GM23338 (cell line): ENCODE measurements at places on chromosomes 7 and 10. TPM values are rescaled to one million over a fixed set of nuclear protein-coding genes. Genes with fewer than 3 reads are reported as not detected.

- H3K36me3 ChIP-seq, result no peaks in the 10 kb centered on the region
- H3K27ac ChIP-seq, result no peak overlapping the region
- no peak for DNase-seq
- no peak overlapping the region for H3K4me3 ChIP-seq
- H3K27me3 ChIP-seq, result no peaks in the 10 kb centered on the region
- no peaks in the 10 kb centered on the region for H3K4me1 ChIP-seq
These were observed 245.5 kb upstream of the STEAP1 start for GRCh38 chr7:89908736-89909135.

HMX2 gene
- 0.97 and 2.6 TPM in 2 replicates for total RNA-seq

DNA sequence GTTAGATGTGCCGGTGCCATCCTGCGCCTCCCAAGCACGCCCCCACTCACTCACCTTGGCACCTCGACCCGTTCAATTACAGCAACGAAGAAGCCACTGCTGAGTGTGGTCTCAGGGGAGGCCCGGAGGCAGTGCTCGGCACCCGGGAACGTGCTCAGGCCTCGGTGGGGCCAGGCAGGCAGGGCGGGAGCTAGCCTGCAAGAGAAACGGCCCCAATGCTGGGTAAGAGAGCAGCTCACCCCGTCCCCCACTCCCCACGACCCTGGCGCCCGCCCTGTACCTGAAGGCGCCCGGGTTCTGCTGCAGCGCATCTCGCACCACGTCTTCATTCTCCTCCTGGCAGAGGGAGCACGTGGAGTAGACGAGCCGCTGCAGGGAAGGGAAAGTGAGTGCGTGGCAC lies 5.1 kb downstream of the NSUN5 start:
- H3K4me3 ChIP-seq, result no peak overlapping the region
- DNase-seq, result no peak
- peaks cover 4% of the 10 kb centered on the region; the same call in 1 of the 2 replicates for H3K4me1 ChIP-seq
- no peaks in the 10 kb centered on the region; the same call in 1 of the 2 replicates for H3K36me3 ChIP-seq

GRCh38 chr7:26709210-26709990 lies 155.0 kb downstream of the SKAP2 start:
- no peak overlapping the region for H3K27ac ChIP-seq
- no peaks in the 10 kb centered on the region for H3K36me3 ChIP-seq
- H3K4me1 ChIP-seq, result no peaks in the 10 kb centered on the region
- H3K27me3 ChIP-seq, result no peaks in the 10 kb centered on the region
- no peak for DNase-seq
- H3K4me3 ChIP-seq, result no peak overlapping the region

- H3K4me1 ChIP-seq, result peaks cover 4% of the 10 kb centered on the region; the same call in 1 of the 2 replicates
- no peak overlapping the region for H3K4me3 ChIP-seq
- peak; percentile 66 for DNase-seq
- no peak overlapping the region for H3K27ac ChIP-seq
These were observed 288.9 kb downstream of the BBS9 start for GRCh38 chr7:33418251-33418701.

DNA sequence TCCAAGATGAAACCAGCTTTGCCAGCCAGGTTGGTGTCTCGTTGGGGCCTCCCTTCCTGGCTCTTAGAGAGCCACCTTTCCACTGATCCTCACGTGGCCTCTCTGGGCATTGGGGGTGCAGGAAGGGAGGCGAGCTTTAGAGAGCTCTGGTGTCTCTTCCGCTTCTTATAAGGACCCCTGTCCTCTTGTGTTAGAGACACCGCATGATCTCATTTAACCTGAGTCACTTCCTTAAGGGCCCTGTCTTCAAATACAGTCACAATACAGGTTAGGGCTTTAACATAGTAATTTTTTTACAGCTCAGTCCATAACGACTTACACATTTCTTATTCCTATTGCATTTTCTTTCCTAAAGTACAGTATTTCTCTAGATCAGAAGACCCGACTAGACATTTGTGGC lies 535.8 kb downstream of the SDK1 start:
- H3K4me1 ChIP-seq, result no peaks in the 10 kb centered on the region
- no peaks in the 10 kb centered on the region for H3K27me3 ChIP-seq
- H3K4me3 ChIP-seq, result no peak overlapping the region

- peaks cover 16% of the 10 kb centered on the region for H3K4me1 ChIP-seq
- H3K4me3 ChIP-seq, result no peak overlapping the region
- peak; percentile 33 for DNase-seq
- H3K27ac ChIP-seq, result 0 out of 2 replicates have a peak overlapping the region, but pooled peaks have one; percentile 11
- no peaks in the 10 kb centered on the region for H3K27me3 ChIP-seq
These were observed 560.9 kb downstream of the SDK1 start for GRCh38 chr7:3861941-3862340.

WASHC2C gene
- total RNA-seq, result 23.8 and 25.2 TPM in 2 replicates

- H3K27ac ChIP-seq, result no peak overlapping the region
- H3K36me3 ChIP-seq, result no peaks in the 10 kb centered on the region
- peaks cover 7% of the 10 kb centered on the region; the same call in 1 of the 2 replicates for H3K4me1 ChIP-seq
- no peak overlapping the region for H3K4me3 ChIP-seq
These were observed 55.4 kb downstream of the LYZL1 start for GRCh38 chr10:29344073-29344820.

DNA sequence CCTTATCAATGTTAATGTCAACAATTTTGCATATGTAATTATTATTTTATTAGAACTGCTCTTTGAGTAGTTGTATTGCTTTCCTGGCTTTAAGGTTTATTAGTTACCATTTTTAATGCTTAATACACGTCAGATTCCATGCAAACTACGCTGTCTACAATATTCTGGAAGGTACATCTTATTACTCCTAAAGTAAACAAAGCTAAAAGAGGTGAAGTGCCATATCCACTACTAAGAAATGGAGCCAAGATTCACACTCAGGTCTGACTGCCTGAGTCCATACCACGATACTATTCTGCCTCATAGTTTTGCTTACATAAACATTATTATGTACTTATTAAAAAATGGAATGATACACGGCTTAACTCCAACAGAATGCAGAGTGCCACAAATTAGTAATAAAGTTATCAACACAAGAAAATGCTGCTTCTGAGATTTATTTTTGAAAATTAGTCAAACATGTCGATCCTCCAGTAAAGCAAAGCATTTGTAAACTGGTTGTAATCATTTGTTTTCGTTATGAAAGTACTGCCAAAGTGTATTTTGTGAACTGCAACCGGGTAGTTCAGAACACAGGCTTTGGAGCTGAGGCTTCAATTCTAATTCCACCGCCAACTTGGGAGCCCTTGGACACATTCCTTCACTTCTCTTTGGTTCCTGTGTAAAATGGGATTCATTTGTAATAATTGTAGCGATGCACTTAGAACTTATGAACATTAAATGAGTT lies 1.1 kb upstream of the DMTF1 start:
- peak overlapping the region; percentile 84 for H3K4me3 ChIP-seq
- 0 out of 2 replicates have a peak, but pooled peaks cover 8% of the 10 kb centered on the region for H3K4me1 ChIP-seq
- peak overlapping the region; percentile 99 for H3K27ac ChIP-seq

DNA sequence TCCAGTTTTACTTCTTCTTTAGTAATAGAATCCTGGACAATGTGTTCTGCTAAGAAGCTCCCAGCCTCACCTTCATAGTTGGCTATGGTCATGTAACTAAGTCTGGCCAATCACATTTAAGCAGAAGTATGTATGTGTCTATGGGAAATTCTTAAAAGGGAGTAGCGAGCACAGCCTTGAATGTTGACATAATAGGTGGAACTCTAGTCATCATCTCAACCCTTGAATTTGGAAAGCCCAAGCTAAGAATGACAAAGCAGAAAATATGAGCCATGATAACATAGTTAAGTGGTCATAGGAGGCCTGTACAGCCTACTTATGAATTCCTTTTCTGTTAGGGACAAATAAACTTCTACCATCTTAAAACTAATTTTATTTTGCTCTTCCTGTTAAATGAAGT lies 134.1 kb downstream of the MAGI2 start:
- no peak overlapping the region for H3K4me3 ChIP-seq
- no peaks in the 10 kb centered on the region for H3K27me3 ChIP-seq
- no peak overlapping the region for H3K27ac ChIP-seq
- H3K36me3 ChIP-seq, result no peaks in the 10 kb centered on the region
- no peak for DNase-seq

DNA sequence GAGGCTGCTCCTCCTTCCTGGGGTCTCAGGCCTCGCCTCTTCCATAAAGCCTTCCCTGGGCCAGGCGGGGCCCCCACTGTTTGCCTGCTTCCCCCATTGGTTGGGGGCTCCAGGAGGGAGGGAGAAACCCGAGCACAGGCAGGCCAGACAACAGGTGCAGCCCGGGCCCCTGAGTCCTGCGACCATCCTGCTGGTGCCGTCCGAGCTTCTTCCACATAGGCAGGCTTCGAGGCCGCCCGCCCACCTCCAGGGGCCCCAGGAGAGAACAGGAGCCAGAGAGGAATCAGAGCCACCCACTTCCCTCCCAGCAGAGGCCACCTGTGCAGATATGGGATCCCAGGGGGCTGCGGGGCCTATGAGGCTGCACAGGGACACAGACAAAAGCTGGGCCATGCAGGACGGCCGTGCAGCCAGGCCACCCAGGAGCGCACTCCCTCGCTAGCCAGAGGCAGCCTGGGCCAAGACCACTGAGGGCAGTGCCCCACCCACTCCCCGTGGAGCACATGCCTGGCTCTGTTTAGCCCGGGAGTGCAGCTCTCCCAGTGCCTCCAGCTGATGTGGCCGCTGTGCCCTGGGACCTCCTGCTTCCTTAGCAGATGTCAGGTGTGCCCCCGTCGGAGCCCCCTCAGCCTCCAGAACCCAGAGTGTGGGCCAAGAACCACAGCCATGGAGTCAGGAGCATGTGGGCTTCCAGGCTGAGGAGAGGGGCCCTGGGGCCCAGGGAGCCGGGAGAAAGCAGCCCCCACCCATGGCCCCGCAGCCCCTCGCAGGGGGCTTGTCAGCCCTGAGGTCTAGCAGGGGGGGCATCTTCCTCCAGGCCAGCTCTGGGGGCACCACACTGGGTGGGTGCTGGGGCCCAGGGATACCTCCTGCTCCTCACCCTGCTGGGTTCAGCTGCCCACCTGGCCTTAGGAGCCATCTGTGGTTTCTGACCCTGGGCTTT lies 59.9 kb upstream of the INPP5A start:
- H3K27me3 ChIP-seq, result no peaks in the 10 kb centered on the region
- DNase-seq, result peak; percentile 52
- H3K27ac ChIP-seq, result no peak overlapping the region
- no peak overlapping the region for H3K4me3 ChIP-seq
- no peaks in the 10 kb centered on the region for H3K36me3 ChIP-seq

DNA sequence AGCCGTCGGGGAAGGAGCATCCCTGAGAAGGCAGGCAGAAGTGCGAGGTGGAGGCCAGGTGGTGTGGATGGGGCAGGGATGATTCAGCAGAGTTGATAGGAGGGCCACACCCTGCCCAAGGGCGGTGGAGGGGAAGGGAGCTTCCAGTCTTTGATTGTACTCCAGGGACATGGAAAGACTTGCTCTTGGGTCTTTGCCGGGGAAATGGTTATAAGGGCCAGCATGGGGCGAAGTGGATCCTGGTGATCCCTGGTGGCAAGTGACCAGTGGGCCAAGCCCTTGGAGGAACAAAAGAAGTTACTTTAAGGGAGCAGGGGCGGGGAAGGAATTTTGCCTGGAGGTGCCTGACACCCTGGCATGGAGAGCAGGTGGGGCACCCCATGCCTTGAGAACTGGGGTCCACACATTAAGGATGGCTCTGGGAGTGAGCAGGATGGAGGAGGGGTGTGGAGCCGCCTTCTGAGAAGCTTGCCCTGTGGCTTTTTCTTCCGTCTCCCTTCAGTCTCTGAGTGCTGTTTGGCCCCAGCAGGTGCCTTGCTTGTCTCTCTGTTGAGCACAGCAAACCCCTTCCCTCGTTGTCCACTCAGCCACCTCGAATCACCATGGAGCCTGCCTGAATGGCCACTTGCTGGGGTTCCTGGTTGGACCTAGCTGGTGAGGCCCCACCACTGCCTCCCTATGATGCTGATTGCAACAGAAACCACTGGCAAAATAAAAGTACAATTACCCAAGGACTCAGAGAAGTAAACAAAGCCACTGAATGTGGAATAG lies 83.9 kb downstream of the RAMP3 start:
- no peak for DNase-seq
- no peaks in the 10 kb centered on the region for H3K4me1 ChIP-seq
- H3K36me3 ChIP-seq, result no peaks in the 10 kb centered on the region
- H3K27me3 ChIP-seq, result no peaks in the 10 kb centered on the region
- H3K27ac ChIP-seq, result no peak overlapping the region
- no peak overlapping the region for H3K4me3 ChIP-seq

DNA sequence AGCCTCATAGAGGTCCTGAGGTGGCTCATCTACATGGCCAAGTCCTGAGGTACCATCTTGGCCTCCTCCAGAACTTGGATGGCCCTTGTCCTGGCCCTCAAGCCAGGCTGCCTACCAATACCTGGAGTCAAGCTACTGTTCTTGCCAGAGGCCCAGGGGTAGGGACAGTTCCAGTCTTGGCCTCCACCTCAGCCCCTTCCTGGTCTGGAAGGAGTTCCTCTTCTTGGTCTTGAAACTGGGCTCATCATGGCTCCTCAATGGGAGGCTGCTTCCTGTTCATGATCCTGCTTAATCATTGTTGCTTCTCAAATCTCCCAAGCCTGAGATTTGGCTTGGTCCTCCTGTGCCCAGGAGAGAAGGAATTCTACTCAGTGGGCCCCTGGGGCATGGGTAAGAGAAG lies 3.9 kb downstream of the HPS6 start:
- H3K36me3 ChIP-seq, result no peaks in the 10 kb centered on the region
- H3K27ac ChIP-seq, result no peak overlapping the region
- DNase-seq, result no peak
- H3K4me1 ChIP-seq, result peaks cover 4% of the 10 kb centered on the region; the same call in 1 of the 2 replicates
- no peaks in the 10 kb centered on the region for H3K27me3 ChIP-seq

- DNase-seq, result peak; percentile 96
- H3K27me3 ChIP-seq, result no peaks in the 10 kb centered on the region
- no peaks in the 10 kb centered on the region for H3K36me3 ChIP-seq
- peak overlapping the region; percentile 6; the same call in 1 of the 2 replicates for H3K4me3 ChIP-seq
These were observed 72.5 kb downstream of the CDK6 start for GRCh38 chr7:92763636-92764423.

COMTD1 gene
- total RNA-seq, result 39.6 and 40.0 TPM in 2 replicates

DNA sequence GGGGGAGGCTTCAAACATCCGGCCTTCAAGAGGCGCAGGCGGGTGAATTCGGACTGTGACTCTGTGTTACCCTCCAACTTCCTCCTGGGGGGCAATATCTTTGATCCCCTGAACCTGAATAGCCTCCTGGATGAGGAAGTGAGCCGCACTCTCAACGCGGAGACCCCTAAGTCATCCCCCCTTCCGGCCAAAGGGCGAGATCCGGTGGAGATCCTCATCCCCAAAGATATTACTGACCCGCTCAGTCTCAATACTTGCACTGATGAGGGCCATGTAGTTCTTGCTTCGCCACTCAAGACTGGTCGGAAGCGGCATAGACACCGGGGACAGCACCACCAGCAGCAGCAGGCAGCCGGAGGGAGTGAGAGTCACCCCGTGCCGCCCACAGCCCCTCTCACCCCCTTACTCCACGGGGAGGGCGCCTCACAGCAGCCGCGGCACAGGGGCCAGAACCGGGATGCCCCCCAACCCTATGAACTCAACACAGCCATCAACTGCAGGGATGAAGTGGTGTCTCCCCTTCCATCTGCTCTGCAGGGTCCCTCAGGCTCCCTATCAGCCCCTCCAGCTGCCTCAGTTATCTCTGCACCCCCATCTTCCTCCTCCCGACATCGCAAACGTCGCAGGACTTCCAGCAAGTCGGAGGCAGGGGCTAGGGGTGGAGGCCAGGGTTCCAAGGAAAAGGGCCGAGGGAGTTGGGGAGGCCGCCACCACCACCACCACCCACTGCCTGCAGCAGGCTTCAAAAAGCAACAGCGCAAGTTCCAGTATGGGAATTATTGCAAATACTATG lies 1.1 kb downstream of the MEPCE start:
- H3K4me1 ChIP-seq, result peaks cover 29% of the 10 kb centered on the region; the same call in 1 of the 2 replicates
- H3K27ac ChIP-seq, result peak overlapping the region; percentile 99
- peak overlapping the region; percentile 67 for H3K4me3 ChIP-seq

ELN gene
- total RNA-seq, result 4.0 and 5.6 TPM in 2 replicates

CYP3A7 gene
- not detected in 2 replicates for total RNA-seq

- H3K27me3 ChIP-seq, result peaks cover 12% of the 10 kb centered on the region
- H3K4me1 ChIP-seq, result peaks cover 20% of the 10 kb centered on the region
- H3K36me3 ChIP-seq, result no peaks in the 10 kb centered on the region
- peak overlapping the region; percentile 20; the same call in 1 of the 2 replicates for H3K4me3 ChIP-seq
These were observed 2.5 kb downstream of the SLK start for GRCh38 chr10:103969436-103969835.
